T47D (cell line): ENCODE measurements at places on chromosomes 2 and 18.

GRCh38 chr18:43893001-43893637 lies 615.8 kb upstream of the SYT4 start:
- DNase-seq: no peak

- no peak for DNase-seq
Observed at GRCh38 chr18:22108674-22109073, 60.7 kb upstream of the GATA6 start.

DNA sequence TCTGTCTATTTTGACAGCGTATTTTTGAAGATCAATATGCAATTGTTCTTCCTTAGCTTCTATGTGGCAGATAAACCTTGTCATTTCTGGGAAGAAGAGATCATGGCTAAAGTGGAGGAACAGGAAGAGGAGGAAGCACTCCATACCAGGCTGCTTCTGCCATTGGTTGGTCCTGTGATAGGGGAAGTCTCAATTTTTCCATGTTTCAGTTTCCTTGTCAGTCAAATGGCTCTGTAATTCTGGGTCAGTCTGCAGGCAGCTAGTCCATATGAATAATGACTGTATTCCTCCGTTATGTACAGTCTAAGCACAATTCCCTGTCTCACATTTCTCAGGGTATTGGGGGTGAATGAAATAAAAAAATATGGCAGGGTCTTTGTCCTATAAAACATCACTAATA lies 277.6 kb upstream of the CXCR4 start:
- DNase-seq: no peak

DNA sequence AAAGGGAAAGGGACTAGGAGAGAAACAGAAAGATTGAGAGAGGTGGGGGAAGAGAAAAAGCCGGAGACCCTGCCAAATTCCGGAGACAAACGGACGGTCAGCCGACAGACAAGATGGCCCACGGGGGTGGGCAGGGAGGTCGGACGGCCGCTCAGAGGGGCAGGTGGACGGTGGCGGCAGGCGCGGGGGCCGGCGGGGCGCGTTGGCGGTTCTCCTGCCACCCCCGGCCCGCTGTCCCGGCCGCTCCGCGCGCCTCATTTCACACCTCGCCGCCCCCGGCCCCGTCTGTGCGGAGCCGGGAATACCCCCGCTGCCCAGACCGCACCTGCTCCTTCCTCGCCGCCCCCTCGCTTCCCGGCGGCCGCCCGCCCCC lies 935 bp downstream of the SLC30A3 start:
- no peak for DNase-seq

- DNase-seq: no peak
Observed at GRCh38 chr2:44310287-44310686, 35.0 kb downstream of the SLC3A1 start.

DNA sequence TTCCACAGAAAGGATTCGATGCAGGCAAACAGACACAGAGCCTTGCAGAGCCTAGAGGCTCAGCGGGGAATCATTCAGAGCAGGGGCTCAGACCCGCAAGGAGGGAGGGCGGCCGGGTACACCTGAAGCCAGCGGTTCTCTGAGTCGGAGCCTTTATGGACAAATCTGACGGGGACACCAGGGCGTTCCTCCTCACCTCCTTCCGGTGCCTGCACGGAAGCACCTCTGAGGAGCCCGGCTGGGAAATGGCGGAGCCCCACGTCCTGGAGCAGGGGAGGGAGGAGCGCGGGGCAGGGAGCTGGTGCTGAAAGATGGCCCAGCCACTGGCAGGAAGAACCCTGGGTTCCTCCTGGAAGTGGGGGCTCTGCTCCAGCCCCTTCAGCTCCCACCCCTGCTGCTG lies 193.5 kb upstream of the ALKAL2 start:
- DNase-seq: no peak

GRCh38 chr2:161217597-161218185 lies 57.5 kb downstream of the TANK start:
- no peak for DNase-seq

- peak; percentile 94 for DNase-seq
Observed at GRCh38 chr2:95274291-95275150, at the start of gene PROM2. TSS of gene PROM2 (plus strand) at chr2:95274449. CDS start at chr2:95274586, 137 bp downstream.

DNA sequence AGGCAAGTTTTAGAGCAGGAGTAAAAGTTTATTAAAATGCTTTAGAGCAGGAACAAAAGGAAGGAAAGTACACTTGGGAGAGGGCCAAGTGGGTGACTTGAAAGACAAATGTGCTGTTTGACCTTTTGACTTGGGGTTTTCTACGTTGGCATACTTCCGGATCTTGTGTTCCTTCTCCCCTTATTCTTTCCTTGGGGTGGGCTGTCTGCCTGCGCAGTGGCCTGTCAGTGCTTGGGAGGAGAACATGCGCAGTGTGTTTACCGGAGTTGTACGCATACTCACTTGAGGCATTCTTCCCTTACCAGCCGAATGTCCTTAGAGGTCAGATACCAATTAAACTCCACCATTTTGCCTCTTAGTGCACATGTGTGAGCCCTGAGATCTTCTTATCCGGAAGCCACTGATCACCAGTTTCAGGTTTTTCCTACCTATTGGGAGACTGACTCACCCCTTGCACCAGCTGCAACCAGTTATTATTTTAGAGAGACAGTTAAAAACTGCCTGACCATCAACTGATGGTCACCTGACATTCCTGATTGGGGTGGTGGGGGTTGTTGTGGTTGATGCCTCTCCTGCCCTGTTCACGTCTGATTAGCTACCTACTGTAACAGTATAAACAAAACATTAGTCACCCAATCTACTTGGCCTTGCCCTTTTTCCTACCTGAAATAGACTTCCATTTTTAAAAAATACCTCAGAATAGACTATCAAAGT lies 67.5 kb downstream of the NYAP2 start:
- DNase-seq: no peak

- DNase-seq: peak; percentile 75
Observed at GRCh38 chr2:6922201-6922656, 5.0 kb downstream of the RNF144A start.

DNA sequence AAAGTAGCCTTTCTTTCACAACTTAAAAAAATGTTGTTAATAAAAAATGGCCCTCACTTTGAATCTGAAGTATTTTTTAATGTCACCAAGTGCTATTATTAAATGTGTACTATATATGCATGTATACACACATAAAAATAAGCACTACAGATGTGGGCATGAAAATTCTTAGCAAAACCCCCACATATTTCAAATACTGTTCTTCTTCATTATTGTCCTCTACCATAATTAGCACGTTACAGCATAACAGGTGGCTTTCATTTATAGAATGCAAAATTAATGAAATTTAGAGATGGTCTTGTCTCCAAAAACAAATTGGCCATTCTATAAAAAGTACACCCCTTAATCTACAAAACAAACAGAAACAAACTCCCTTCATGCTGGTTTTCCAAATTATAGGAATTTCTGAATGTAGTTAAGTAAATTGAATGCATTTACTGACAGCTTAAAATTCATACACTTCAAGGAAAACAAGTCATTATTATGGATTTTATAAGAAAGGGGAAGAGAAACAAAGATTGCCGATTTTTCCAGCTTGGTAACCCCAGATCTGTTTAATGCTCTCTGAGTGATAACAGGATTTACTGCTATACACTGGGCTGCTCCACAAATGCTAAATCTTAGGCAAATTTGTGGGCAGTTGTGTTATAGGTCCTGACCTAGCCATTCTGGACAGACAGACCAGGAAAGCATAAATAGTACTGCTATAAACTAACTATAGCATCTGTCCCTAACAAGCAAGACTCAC lies 67.2 kb downstream of the SPRED2 start:
- DNase-seq: no peak

DNA sequence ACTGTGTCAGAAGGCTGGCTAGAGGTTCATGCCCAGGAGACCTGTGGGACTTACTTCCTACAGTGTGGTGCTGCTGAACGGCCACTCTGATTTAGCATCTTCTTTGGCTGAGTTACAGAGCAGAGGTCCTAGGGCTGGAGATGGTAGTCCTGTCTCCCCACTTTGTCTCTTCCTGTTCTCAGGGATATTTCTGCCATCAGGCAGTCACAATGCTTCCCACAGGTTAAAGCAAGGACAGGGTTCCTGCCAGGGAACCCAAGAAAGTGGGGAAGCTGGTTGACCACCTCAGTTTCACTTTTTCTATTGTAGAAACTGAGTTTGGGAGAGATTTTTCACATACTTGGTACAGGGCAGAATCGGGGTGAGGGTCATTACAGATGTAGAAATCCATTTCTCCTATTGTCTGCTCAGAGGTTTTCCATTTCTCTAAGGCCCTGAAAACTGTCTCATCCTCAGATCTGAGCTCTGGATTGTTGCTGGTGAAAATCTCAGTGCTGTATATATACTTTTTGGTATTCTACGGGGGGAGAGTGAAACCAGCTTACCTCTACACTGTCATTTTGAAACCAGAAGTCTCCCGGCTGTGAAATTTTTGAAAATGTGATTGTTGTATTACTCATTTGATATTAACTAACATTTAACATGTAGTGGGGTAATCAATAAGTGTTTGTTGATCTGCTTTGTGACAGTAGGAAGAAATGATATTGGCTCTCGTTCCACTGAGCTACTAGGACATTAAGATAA lies 37.0 kb upstream of the MEP1B start:
- DNase-seq: no peak

GRCh38 chr2:230762317-230762896 lies 49.8 kb downstream of the CAB39 start:
- peak; percentile 31 for DNase-seq

DNA sequence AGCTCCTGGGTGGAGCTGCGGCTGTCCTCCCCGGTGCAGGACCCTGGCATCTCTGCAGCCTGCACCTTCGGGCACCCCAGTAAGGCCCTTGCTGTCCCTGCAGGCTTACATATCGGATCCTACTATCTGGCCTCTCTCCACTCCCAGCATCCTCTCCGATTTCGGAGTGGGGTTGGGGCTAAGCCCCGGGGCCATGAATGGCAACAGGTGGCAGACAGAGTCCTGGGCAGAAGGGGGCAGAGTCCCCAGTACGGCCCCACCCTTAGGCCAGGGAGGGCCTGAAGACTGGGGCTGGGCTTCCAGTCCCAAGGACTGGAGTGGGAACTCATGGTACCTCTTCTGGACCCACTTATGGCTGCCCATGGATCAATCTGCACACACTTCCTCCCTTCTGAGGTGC lies 180.4 kb upstream of the MC4R start:
- DNase-seq: no peak

- no peak for DNase-seq
Observed at GRCh38 chr2:59312967-59313940, 1072.1 kb upstream of the FANCL start.

DNA sequence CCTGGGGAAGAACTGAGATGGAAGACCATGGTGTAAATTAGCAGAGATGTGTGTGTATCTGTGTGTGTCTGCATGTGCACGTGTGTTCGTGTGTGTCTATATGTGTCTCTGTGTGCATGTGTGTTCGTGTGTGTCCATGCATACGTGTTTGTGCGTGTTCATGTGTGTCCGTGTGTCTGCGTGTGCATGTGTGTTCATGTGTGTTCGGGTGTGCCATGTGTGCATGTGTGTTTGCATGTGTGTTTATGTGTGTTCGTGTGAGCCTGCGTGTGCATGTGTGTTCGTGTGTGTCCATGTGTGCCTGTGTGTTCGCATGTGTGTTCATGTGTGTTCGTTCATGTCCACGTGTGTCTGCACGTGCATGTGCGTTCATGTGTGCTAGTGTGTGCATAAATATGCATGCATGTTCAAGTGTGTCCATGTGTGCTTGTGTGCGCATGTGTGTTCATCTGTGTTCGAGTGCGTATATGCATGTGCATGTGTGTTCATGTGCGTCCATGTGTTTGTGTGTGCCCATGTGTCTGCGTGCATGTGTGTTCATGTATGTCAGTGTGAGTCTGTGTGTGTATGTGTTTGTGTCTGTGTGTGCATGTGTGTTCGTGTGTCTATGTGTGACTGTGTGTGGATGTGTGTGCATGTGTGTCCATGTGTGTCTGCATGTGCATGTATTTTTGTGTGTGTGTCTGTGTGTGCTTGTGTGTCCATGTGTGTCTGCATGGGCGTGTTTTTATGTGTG lies 3.1 kb downstream of the NEU2 start:
- no peak for DNase-seq

DNA sequence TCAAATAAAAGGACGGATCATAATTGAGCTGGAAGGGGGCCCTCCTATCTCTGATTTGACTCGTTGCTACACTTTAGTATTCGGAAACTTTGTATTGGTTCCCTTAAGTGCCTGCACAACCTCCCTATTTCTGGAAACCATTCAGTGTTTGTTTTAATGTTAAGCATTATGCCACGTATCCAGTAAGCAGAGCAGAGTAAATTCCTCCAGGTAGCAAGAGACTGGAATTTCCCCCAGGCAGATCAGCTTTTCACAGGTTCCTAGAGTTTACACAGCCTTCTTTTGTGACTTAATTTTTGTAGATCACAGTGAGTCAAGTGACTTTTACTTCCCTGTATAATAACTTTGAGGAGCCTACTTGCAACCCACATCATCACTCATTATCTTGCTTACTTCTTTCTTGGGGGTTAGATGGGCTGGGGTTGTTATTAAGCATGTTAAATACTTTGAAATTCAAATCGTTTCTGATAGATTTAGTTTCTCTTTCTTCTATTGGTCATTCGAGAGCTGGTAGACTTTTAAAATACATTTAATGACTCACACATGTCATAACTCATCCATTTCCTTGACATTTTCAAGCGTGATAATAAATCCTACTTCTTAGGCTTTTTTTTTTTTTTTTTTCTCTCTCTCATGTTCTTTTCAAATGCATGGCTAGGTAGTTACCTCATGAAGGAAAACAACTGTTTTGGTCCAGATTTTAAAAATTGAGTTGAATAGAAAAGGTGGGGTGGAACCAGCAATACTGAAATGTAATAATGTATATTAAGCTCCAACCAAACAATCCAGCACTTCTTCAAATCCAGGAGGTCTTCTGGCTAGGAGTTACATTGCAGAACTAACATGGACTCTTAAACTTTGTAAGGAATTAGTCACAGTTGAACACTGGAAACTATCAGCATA lies 219.3 kb downstream of the NEDD4L start:
- DNase-seq: peak; percentile 78

DNA sequence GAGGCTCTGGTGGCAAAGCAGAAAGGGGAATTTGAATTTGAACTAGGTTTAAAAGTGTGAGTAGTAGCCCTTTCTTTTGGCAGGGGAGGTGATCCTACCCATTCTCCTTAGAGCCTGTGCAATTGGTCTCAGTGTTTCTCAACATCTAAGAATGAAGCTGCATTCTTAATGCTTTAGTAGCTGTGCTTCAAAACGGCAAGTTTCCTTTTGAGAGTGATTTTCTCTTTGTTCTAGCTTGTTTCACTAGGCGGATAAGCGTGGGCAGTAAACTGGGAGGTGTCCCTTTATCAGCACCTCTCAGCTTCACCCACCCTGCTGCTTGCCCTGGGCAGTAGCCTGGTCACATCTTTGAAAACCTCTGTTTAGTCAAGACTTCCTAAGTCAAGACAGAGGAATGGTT lies 6.7 kb downstream of the CRIM1 start:
- no peak for DNase-seq

- DNase-seq: no peak
Observed at GRCh38 chr18:79868168-79868784, 70.5 kb downstream of the KCNG2 start.

GRCh38 chr2:47534179-47534919 lies 131.4 kb downstream of the MSH2 start:
- DNase-seq: no peak

DNA sequence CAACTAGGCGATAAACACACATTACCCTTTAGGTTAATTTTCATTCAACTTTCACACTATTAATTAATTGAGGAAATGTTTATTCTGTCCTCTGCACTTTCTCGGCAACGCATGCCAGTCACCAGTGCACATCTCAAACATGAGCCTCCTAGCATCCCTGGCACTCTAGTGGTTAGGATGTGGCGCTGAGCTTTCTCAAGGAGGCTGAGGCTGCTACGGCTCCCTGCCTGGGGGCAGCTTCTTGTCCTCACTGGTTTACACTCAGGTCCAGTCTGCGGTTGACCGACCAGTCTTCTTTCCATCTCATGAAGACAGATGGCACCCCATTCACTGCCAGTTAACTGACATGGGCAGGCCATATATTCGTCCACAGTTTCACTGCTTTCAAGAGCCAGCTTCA lies 463.4 kb downstream of the EIPR1 start:
- no peak for DNase-seq
